ENCODE measurements at places on chromosomes 6 and 20.

DNA sequence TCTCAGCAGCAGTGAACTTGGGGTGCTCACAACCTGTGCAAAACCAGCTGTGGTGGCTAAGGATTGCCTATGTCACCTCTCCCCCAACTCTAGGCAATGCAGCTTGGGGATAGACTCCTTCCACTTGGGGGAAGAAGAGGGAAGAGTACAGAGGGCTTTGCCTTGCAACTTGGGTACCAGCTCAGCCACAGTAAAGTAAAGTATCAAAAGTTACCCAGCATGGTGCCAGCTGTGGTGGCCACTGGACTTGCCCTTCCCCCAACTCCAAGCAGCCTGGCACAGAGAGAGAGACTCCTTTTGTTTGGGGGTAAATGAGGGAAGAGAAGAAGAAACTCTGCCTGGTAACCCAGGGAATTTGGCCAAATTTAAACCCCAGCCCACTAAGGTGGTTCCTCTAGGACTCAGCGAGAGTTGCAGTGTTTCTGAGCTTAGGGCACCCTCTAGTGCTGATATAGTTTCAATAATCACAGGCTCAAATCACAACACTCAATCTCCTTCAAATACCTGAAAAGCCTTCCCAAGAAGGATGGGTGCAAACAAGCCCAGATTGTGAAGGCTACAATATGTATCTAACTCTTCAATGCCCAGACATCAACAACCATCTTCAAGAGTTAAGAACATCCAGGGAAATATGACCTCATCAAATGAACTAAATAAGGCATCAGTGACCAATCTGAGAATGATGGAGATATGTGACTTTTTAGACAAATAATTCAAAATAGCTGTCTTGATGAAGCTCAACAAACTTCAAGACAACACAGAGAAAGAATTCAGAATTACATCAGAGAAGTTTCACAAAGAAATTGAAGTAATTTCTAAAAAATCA, 7.6 kb upstream of the DEFB129 start:
- DNase-seq = peak; percentile 32

GRCh38 chr6:37919417-37920157, 100.1 kb downstream of the ZFAND3 start:
- no peak for DNase-seq

DNA sequence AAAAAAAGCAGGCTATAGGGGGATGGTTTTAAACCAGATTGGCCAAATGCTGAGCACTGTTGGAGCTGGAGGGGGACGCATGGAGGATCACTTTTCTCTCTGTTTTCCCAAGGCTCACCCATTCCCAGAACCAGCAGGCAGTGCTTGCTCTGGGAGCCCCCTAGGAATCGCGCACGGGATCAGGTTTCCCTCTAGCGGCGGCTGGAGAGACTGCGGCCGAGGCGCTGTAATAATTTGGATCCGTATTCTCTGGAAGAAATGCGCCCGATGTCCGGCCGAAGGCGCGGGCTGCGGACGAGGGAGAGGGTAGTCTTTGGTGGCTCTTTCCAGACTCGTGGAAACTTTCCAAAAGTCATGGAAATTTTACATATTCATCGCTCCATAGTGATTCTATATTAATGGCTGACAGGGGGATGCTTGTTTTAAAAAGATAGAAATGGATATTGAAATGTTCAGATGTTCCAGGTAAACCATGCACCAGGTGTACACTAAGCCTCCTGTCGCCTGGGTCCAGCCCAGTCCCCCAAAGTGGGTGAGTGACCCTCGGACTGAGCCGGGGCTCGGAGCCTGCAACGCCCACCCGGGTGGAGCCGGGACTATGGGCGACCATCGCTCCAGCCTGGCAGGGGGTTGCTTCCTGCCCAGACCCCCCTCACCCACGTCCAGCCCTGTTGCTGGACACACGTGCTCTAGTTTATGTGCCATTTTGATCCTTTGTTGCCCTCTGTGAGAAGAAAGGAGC, 78.7 kb upstream of the PHACTR3 start:
- peak; percentile 30 for DNase-seq

DNA sequence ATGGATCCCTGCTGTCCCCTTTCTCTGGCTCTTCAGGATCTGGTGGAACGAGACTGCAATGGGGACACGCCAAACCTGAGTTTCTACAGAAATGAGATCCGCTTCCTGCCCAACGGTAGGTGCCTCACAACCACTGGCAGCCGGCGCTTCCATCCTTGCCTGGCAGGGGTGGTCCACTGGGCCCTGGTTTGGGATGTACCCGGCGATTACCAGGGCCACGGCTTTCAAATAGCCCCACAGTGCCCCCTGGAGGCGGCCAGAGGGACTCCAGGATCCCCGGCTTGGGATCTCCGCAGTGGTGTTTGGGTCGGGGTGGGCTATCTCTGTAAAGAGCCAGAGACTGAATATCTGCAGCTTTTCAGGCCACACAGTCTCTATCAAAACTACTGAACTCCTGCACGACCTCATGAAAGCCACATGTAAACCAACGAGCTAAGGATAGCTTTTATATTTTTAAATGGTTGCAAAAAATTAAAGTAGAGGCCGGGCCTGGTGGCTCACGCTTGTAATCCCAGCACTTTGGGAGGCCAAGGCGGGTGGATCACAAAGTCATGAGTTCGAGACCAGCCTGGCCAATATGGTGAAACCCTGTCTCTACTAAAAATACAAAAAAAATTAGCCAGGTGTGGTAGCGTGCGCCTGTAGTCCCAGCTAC, 3.7 kb downstream of the OGFR start:
- DNase-seq = peak; percentile 58
